Activated gamma-delta T cell treated with anti-CD3 and anti-CD28 coated beads, Interleukin-2, amount 50 U/mL, for 16 hours (primary cell): ENCODE measurements at places on chromosomes 11 and 22.

DNA sequence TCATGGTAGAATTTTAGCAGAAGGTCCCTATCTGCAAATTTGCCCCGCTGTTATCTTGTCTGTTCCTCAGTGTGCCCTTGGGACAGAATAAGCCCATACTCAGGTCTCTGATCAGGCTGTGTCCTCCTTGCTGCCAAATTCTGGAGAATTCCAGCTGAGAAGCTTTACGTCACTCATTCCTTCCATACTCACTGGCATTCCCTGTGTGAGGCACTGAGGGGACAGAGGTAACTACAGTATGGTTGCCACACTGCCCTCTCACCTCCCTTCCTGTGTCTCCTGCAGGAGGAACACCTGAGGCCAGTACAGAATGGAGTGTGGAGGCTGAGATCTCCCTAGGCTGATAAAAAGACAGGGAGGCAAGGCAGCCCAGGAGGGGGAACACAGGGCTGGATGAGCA lies 31.5 kb downstream of the SHISA8 start:
- no peak for DNase-seq

GRCh38 chr22:37485395-37486223 lies 575 bp downstream of the MFNG start:
- DNase-seq = no peak

DNA sequence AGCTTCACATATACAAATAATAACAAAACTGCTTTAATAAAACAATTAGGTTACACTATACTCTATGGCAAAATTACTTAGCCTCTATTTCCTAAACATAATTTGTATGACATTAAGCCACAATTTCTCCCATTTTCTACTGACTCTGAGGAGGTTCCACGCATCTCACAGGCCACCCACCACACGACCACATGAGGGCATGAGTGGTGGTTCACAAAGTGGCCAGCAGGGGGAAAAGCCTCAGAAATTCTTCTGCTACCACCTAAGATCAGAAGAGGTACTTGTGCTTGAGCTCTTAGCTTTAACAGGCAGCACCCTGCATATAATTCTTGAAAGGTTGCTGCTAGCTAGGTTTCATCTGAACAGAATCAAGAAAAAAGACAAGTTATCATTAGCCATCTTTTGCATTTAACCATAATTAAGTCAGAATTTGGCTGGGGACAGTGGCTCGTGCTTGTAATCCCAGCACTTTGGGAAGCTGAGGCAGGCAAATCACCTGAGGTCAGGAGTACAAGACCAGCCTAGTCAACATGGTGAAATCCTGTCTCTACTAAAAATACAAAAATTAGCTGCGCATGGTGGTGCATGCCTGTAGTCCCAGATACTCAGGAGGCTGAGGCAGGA lies 7.7 kb downstream of the LPXN start:
- peak; percentile 67 for DNase-seq

- no peak for DNase-seq
These were observed 38.0 kb upstream of the PDE2A start for GRCh38 chr11:72712168-72712751.

DNA sequence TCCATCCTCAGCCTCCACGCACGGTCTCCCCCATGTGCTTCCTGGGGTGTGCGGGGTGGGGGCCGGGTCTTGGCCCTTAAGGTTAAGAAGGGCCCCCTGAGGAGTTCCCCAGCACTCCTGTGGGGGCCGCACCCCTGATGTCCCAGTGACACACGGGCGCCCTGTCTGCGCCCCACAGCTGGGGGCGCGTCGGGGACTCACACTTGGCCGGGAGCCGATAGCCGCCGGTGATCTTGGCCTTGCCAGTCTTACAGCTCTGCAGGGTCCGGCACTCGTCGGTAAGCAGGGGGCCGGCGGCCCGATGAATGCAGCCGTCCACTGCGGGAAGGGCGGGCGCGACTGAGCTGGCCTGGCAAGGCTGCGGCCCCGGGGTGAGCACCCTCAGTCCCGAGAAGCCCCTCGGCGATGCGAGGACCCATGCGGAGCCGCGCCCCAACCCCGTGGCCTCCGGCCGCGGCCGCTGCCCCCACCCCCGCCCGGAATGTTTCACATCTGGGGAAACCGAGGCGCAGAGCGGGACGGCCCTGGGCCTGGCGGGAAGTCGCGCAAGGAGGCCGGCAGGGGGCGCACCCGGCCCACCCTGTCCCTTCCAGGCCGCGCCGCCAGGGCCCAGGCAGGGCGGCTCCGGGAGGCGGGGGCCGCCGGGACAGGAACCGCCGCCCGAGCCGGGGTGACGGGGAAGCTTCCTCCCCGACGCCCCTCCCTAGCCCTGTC lies 13.9 kb downstream of the OTUB1 start:
- peak; percentile 56 for DNase-seq

DNA sequence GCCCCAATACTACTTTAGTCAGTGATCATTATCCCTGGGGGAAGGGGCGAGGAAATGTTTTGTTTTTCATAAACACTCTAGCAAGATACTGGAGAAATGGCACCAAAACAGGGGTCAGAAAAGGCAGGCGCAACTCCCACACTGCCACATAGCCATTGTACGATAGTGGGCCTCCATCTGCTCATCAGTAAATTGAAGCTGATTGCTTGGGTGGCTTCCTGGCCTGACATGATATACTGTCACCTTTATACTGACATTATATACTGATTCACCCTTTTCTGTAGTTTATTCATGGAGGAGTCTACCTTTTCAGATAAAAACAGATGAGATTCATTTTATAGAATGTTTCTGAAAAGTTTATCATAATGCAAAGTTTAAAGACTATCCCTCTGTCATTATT lies 51.6 kb upstream of the CCDC34 start:
- DNase-seq = no peak

DNA sequence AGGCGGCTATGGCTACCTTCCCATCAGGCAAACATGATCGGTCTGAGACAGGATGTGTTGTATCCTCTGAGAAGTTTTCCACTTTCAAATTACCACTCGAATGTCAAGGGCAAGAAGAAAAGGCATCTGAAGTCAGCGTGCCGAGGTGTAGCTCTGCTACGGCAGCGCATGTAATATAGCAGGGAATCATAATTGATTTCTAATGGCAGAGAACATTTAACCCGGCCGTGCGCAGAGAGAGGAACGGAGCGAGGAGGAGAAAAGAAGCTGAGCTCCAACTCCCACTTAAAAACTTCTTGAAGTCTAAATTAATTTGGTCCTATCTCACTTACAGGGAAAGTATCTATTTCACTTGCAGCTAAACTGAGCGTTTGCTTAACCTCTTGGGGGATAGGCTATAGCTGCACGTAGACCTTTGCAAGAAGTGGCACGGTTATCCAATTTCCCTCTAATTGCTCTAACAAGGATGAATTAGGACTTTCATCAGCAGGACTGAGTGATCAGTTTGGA lies 137.3 kb upstream of the KIRREL3 start:
- no peak for DNase-seq

GRCh38 chr11:111414267-111414931 lies 35.3 kb upstream of the POU2AF1 start:
- DNase-seq = no peak

- DNase-seq = no peak
These were observed 47.5 kb downstream of the HORMAD2 start for GRCh38 chr22:30127749-30128166.

DNA sequence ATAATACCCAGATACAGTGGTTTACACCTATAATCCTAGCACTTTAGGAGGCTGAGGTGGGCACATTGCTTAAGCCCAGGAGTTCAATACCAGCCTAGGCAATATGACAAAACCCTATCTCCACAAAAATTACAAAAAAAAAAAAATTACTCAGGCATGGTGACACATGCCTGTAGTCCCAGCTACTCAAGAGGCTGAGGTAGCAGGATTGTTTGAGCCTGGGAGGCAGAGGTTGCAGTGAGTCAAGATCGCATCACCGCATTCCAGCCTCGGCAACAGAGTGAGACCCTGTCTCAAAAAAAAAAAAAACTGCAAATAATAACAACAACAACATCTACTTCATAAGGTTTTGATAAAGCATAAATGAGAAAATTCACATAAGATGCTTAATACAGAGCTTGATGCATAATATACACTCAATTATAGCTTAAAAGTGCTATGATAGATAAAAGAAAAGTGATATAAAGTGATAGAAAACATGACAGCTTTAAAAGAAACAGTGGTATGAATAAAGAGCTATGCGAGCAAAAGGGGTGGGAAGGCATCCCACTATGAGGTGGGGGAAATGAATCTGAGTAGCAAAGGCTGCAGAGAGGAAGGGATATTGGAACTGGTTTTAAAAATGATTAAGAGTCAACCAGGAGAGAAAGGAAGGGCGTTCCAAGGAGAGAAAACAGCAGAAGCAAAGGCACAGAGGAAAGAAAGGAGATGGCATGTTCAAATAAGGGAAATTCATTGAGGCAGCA lies 197.6 kb downstream of the KIF18A start:
- no peak for DNase-seq

GRCh38 chr11:116471608-116472256 lies 301.1 kb downstream of the BUD13 start:
- DNase-seq = no peak

GRCh38 chr22:42412744-42413333 lies 19.4 kb downstream of the NFAM1 start:
- no peak for DNase-seq

DNA sequence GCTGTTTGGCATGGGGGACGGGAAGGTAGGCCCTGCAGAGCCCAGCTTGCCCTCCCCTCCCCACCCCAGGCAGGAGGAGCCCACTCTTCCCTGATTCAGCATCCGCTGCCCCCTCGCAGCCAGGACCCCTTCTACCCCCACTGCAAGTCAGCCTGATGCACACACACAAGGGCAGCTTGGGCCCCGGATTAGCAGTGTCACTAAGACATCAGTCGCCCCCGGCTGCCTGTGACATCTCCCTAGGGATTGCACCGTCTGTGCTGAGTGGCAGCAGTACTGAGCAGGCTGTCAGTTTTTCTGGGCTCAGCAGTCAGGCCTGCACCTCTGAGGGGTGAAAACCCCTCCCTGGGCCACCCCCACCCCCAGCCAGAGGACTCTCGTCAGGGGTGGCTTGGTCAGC lies 30.4 kb upstream of the SYT7 start:
- no peak for DNase-seq

- no peak for DNase-seq
These were observed 20.0 kb downstream of the MAML2 start for GRCh38 chr11:96322775-96323641.

- no peak for DNase-seq
These were observed 49.4 kb downstream of the TEAD1 start for GRCh38 chr11:12723421-12724300.

- DNase-seq = no peak
These were observed 29.8 kb upstream of the NFAM1 start for GRCh38 chr22:42462016-42462415.

DNA sequence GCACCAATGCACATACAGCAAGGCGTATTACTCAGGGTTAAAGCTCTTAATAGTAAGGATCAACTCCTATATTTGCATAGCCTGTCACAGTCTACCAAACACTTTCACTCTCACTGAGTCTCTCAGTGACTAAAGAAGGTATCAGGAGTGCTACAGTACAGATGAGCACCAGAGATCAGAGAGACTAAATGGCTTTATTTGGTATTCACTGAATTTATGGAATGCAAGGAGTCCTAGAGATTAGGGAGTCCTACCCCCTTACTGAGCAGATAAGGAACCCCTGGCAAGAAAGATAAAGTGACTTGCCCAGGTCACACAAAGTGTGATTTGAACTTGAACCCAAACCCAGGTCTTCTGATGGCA lies 396.4 kb upstream of the CCDC90B start:
- DNase-seq = no peak

DNA sequence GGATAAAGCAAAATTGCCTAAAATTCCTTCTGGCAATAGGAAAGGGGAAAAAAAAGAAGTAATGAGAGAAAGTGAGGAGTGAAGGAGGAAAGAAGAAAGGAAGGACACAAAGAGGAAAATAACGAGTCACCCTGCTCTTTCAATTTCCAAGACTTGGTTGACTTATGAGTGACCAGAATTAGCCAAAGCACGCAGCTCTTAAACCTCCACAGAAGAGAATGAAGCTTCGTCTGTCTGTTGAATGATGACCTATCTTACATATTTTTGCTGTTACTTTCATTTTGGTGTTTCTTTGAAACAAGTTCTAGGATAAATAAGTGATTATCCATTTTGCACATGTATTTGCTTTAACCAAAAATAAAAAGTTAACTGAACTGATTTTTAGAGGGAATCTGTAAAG lies 728 bp downstream of the MMP27 start:
- DNase-seq = no peak

GRCh38 chr11:66231561-66231960 lies 36.9 kb upstream of the RAB1B start:
- DNase-seq = no peak

- no peak for DNase-seq
These were observed 55.0 kb upstream of the ARFGAP3 start for GRCh38 chr22:42912059-42912458.

DNA sequence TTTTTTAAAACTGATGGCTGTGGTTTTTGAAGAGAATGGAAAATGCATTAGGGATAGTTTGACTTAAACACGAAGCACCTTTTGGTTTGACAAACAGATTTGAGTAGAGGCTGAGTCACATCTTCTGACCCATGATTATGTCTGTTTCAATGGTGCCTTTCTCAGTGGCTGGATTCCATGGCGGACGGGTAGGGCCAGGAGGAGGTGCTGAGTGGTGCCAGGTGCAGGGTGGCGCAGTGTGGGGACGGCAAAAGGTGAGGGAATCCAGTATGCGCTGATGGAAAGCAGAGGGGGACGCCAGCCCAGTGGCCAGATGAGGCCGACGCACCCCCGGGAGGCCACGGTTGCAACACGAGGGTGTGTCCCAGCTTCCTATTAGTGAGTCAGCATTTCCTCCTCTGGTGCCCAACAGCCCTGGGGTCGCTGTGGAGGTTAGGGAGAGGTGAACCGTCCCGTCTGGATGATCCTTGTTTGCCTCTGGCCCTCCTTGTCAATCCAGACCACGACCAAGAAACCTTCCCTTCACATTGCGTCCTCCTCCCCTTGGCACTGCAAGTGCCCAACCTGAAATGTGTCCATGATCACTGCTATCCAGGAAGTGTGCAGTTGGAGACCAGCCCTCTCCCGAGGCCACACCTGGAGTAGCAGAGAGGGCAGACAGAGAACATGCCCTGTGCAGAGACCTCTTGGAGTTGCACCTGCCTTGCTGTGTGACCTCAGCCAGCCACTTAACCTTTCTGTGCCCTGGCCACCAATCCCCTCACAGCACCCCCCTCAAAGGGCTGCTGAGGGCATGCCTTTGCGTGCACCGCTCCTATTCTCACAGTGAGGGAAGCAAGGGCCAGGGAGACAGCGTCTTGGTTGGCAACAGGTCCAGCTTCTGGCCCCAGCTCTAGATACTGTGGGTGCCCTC lies 32.5 kb upstream of the ATXN10 start:
- no peak for DNase-seq

GRCh38 chr11:35588627-35589026 lies 29.6 kb upstream of the FJX1 start:
- DNase-seq = no peak

- DNase-seq = peak; percentile 2
These were observed 8.6 kb downstream of the TCN1 start for GRCh38 chr11:59857439-59858434.

GRCh38 chr22:37696657-37697537 lies at the start of gene TRIOBP:
Gene TRIOBP, plus strand, starts transcription at chr22:37697048. Its CDS starts 4,318 bp downstream, at chr22:37701366.
- peak; percentile 78 for DNase-seq

- no peak for DNase-seq
These were observed 32.3 kb upstream of the CYP2D6 start for GRCh38 chr22:42162728-42163489.
